Fibroblast of the aortic adventitia (primary cell): ENCODE measurements at places on chromosomes 5 and 9. TPM values are rescaled to one million over a fixed set of nuclear protein-coding genes. Genes with fewer than 3 reads are reported as not detected.

DNA sequence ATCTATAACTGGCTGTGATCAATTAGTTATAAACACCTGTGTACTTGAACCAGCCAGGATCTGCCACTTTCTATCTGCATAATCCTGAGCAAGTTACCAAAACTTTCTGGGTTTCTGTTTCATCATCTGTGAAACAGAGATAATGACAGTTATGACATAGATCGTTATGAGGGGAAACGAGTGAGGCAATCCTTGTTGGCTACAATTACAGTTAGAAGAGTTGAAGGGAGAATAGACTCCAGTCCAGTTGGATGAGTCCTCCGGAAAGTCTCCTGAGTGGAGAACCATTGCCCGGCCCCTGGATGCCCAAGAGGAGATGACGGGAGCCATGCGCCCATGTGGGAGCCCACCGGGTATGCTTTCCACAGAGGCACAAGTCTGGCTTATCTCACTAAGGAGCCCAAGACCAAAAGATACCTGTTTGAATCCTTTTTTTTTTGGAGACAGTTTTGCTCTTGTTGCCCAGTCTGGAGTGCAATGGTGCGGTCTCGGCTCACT, 4.5 kb downstream of the PDE6A start:
- DNase-seq: peak; percentile 28

GRCh38 chr9:127535834-127536233, 76.2 kb upstream of the STXBP1 start:
- DNase-seq: peak; percentile 71

DNA sequence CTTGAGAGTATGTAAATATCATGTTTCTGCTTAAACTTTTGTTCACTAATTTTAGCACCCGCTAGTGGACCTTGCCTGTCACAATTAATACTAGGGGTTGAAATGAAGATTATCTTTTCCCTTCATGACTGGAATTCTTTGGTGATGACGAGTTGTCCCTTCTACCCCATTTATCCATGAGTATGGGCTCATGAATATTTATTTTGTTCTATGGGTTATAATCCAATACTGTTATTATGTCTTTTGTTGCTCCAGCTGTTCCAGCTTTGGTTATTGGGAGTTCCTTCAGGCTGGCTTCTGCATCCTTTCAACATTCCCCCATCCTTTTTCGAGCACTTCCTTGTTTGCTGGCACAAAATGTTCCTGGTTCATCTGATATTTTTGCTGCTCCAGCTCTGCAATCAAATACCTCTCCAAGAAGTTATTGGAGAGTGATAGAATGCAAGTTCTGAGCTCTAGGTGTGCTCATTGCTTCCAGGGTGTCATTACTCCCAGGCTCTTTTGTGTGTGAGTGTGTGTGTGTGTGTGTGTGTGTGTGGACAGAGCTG, 19.7 kb upstream of the ARHGEF28 start:
- no peak for DNase-seq

Gene F2RL2
- total RNA-seq: 9.8 and 18.6 TPM in 2 replicates

Gene TAF11L5
- not detected in 2 replicates for total RNA-seq

DNA sequence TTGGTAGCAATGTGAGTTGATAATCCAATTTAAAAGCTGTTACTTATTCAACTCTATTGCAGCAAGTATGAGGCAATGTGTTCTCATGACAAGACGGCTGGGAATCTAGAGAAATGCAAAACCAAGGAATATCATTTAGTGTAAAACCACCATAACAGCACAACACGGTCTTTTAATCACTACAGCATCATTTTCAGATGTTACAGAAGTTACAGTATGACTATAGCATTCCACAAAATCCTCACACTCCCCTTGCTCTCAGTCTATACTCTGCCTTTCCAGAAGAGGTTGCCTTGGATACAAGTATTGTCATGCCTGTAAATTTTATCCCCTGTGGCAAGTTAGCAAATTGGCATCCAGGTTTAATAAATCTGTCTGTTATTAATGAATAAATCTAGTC, 28.6 kb upstream of the TAS2R1 start:
- peak; percentile 45 for DNase-seq

GRCh38 chr5:170481849-170482248, 22.0 kb upstream of the KCNIP1 start:
- no peak for DNase-seq

Gene NTNG2
- 1.1 and 2.4 TPM in 2 replicates for total RNA-seq

GRCh38 chr5:135103575-135103853, 69.5 kb upstream of the PITX1 start:
- DNase-seq: no peak

DNA sequence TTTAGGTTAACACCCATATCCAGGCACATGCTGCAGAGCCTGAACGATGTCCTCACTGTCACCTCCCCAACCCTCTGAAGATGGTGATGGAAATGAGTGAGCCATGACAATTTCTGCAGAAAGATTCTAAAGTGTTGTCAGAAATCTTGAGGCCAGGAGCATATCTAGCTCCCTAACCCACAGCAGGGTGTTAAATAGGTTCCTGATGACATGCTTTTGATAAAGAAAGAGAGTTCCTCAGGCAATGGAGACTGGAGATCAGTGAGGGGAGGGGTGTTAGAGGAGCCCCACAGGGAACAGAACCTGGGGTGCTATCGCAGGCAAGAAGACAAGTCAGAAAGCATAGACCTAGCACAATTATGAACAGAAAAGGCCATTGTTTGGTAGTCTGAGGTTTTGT, 95.7 kb downstream of the ENC1 start:
- no peak for DNase-seq

- peak; percentile 49 for DNase-seq
Observed at GRCh38 chr9:110575945-110576344, 3.6 kb downstream of the SVEP1 start.

Gene RAD23B
- 132 and 171 TPM in 2 replicates for total RNA-seq

GRCh38 chr5:107631805-107632362, 38.9 kb downstream of the EFNA5 start:
- no peak for DNase-seq

DNA sequence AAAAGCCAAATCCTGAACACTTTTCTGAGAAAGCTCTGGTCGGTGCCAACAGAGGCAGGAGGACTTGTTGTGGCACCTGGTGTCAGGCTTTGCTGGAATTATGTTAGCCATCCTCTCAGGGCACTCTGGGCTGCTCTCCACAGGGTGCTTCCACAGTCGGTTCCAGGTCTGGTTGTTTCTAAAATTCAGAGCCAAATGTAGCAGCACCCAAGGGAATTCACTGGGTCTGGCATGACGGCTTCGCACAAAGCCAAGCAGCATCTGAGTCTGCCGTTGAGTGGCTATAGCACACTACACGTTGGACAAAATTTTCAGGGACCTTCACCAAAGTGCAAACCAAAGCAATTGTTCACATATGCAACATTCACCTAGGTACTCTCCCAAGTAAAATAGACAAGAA, 110.2 kb downstream of the PJA2 start:
- DNase-seq: peak; percentile 18

GRCh38 chr9:81902196-81902595, 26.0 kb upstream of the SPATA31D4 start:
- DNase-seq: peak; percentile 81

DNA sequence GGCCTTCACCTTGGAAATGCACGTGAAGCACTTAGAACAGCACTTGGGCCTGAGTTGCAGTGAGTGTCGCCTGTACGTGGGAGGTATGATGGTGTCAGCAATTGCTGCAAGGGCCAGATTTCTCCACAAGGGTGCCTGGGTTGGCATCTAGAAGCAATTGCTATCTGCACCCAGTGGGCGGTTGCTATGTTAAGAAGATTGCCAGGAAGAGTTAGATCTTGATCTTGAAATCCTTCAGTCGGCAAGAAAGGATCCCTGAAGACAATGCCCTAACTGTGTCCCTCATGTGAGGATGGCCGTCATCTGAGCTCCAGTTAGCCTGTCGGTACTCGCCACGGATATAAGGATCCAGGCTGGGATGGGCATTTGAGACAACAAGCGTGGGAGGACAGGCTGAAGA, 62.9 kb downstream of the MAMDC2 start:
- no peak for DNase-seq

- DNase-seq: no peak
Observed at GRCh38 chr5:125210242-125210947, 464.0 kb upstream of the ZNF608 start.

Gene HK3
- total RNA-seq: not detected in 2 replicates

DNA sequence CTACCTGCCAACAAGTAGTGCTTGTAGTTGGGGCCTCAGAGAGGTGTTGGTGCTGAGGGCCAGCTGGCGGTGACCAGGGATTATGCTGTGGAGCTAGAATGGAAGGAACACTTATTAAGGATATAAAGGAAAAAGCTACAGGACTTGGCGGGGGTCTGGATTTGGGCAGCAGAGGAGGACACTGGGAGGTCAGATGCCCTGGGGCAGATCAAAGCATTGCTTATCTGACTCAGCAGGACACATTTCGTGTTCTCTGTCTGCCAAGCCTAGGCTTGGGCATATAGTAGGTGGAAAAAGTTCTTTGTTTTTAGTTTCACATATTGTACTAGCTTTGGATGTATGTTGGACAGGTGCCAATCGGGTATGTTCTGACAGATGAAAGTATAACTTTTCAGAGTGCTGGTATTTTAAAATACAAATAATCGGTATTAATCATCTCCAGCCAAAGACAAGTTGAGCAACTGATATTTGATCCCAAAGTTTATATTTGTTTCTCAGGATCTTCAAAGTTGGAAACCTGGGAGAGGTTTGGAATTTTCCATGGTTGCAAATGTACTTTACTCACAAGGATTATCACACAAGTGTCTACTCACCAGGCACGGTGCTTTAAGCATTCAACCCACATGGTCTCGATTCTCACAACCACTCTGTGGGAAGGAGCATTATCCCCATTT, 69.4 kb downstream of the IQGAP2 start:
- DNase-seq: no peak

DNA sequence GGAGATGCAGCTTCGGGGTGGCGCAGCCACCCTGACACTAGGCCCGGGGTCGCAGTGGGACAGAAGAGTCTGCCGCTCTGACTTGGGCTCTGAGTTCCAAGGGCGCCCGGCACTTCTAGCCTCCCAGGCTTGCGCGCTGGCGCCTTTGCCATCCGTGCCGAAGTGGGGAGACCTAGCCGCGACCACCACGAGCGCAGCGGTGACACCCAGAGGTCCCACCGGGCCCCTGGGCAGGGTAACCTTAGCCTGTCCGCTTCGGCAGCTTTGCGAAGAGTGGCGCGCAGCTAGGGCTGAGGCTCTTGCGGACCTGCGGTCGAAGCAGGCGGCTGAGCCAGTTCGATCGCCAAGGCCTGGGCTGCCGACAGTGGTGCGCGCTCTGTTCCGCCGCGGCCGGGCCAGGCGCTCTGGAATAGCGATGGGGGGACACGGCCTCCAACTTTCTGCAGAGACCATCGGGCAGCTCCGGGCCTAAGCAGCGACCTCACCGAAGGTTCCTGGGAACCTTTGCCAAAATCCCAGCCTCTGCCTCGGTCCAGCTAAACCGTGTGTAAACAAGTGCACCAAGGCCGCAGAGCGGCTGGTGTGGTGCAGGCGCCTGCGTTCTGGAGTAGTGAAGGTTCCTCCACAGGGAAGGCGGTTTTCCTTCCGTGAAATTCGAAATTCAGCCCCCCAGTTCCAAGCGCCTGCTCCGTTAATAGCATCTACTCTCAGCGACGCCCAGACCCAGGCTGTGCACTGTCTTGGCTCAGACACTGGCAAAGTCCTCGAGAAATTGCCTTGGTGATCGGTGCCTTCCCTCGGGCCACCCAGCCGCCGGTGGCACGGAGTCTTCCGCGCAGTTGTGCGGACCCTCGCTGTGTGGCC, 7.4 kb downstream of the TLX3 start:
- DNase-seq: no peak
